NCI-H69 (cell line): ENCODE measurements at places on chromosomes 4 and X.
A peak's percentile ranks its signal among the peaks of the same experiment; 100 is the strongest.

DNA sequence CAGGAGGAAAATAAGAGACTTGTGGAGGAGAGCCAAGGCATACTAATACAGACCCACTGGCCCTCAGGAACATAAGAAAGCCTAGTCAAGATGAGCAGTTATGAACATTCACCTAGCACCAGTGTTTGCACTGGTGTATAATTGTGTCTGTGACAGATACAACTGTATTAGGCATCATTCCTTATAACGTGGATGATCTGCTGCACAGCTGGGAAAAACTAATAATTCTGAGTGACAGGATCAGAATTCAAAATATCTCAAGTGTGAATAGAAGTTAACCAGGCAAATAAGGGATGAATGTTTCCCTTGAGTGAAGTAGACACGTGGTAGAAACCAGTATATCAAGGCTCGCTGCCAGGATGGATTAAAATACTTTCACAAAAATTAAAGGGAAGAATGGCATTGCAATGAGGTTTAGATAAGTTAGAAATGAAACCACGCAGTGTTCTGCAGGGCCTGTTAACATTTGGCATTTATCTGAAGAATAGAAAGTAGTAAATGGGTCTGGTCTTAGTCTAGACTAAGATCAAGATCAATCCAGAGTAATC lies 325.9 kb downstream of the EPHA5 start:
- no peak for DNase-seq

GRCh38 chr4:184774152-184774551 lies 40.3 kb upstream of the CENPU start:
- no peak for DNase-seq

DNA sequence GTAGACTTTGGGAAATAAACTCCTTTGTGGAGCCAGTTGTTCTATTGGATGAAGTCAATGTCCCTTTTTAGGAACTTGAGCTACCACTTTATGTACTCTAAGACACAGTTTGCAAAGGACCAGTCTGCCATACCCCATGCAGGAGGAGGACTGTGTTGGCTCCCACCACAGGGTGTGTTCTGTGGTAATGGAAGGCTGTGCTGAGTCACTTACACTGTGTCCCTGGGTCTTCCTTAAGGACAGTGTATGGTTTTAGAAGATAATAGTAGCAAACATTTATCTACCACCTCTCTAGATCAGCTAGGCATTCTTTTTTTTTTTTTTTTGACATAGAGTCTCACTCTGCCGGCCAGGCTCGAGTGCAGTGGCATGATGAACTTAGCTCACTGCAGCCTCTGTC lies 184.0 kb upstream of the PGRMC2 start:
- no peak for DNase-seq

GRCh38 chr4:73573794-73574528 lies 46.3 kb downstream of the RASSF6 start:
- peak; percentile 85 for DNase-seq

DNA sequence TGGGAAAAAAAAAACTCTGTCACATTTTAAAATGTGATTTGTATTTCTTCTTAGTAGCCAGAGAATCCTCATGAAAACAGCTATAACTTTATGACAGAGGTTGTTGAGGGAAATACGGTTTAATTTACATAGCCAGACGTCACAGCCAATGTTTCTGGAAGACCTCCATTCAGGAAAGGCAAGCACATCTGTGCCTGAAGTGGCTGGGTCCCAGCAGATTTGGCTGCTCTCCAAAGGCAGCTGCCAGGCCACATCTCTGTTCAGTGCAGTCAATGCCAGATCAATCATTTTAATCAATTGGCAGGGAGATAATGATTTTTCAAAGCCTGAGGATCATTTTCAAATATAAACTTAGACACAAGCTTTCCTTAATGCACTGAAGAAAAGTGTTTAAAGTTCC lies 86.5 kb upstream of the ZIC3 start:
- no peak for DNase-seq

GRCh38 chr4:137960371-137961050 lies 281.6 kb downstream of the SLC7A11 start:
- DNase-seq: peak; percentile 43

GRCh38 chrX:97399400-97399799 lies 515.7 kb downstream of the RPA4 start:
- DNase-seq: no peak

DNA sequence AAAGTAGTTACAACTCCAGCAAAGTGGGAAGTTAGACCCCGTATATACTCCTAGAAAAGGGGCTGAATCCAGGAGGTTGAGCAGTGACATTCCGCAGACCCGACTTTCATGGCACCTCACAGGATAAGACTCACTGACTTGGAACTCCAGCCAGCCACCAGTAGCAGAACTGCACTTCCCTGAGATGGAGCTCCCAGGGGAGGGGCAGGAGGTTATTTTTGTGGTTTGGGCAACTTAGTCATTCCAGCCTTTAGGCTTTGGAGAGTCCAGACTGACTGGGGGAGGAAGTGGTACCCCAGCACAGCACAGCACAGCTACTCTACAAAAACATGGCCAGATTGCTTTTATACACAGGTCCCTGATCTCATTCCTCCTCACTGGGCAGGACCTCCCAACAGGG lies 319.1 kb downstream of the PCDH19 start:
- no peak for DNase-seq

- DNase-seq: no peak
Measured at GRCh38 chr4:94583914-94584641, 132.3 kb downstream of the PDLIM5 start.
